ENCODE measurements at places on chromosomes 13 and 19.

- no peak for DNase-seq
Observed at GRCh38 chr13:74768521-74769085, 634.4 kb upstream of the KLF12 start.

DNA sequence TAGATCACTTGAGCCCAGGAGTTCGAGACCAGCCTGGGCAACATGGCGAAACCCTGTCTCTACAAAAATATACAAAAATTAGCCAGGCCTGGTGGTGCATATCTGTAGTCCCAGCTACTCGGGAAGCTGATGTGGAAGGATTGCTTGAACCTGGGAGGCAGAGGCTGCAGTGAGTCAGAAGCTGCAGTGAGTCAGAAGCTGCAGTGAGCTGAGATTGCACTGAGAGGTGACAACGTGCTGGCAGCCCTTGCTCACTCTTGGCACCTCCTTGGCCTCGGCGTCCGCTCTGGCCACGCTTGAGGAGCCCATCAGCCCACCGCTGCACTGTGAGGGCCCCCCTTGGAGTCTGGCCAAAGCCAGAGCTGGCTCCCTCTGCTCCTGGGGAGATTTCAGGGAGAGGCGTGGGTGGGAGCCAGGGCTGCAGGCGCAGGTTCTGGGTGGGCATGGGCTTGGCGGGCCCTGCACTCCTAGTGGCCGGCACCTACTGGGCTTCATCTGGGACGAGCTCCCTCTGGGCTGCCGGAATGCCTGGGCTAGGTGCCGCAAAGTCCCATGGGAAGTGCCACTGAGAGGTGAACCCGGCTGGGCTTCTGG, 39.5 kb upstream of the RPL21 start:
- no peak for DNase-seq

DNA sequence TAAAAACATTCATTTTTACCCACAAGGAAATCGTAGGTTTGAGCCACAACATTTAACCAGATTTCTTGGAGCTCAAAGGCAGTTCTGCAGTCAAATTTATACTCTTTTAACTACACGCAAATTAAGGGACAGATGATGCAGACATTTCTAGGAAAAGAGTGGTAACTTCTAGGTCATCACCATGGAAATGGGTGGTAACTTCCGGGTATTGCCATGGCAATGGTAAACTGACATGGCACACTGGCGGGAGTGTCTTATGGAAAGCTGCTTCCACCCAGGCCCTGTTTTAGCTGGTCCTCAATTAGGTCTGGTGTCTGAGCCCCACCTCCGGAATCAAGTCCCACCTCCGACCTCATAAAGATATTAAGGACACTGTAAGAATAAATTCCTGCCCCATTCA, 10.4 kb upstream of the LYPD5 start:
- no peak for DNase-seq

DNA sequence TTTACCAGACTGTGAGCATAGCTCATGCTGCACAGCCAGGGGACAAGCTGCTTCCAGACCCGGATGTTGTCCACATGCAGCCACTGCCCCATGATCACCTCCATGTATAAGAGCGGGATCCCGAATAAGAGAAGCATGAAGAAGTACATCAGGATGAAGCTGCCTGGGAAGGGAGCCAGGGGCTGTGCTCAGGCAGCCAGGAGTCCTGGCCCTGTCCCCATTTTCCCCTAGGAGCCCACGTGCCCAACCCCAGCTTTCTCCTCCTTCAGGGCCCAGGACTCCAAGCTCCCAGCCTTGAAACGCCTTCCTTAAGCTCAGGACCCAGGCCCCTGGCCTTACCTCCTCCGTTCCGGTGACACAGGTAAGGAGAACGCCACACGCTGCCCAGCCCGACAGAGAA, 69.3 kb downstream of the SLC6A16 start:
- no peak for DNase-seq

GRCh38 chr13:59490651-59491050, 673.1 kb downstream of the DIAPH3 start:
- DNase-seq = no peak

- no peak for DNase-seq
Observed at GRCh38 chr13:39317291-39317690, 279.0 kb downstream of the NHLRC3 start.

DNA sequence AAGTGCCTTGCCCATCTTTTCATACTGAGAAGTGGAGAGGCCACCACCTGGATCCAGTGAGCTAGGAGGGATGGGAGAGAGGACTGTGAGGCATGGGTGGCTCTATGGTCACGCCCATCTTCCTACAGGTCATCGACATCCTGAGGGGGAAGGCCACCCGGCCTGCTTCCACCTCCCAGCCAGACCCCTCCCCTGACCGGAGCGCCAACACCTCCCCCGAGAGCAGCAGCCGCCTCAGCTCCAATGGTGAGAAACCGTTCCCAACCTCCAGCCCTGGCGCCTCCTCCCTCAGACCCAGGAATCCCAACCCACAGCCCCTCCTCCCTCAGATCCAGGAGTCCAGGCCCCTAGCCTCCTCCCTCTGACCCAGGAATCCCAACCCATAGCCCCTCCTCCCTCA, 10.1 kb downstream of the BCL3 start:
- no peak for DNase-seq

- no peak for DNase-seq
Observed at GRCh38 chr13:102191951-102192502, 209.8 kb downstream of the FGF14 start.

DNA sequence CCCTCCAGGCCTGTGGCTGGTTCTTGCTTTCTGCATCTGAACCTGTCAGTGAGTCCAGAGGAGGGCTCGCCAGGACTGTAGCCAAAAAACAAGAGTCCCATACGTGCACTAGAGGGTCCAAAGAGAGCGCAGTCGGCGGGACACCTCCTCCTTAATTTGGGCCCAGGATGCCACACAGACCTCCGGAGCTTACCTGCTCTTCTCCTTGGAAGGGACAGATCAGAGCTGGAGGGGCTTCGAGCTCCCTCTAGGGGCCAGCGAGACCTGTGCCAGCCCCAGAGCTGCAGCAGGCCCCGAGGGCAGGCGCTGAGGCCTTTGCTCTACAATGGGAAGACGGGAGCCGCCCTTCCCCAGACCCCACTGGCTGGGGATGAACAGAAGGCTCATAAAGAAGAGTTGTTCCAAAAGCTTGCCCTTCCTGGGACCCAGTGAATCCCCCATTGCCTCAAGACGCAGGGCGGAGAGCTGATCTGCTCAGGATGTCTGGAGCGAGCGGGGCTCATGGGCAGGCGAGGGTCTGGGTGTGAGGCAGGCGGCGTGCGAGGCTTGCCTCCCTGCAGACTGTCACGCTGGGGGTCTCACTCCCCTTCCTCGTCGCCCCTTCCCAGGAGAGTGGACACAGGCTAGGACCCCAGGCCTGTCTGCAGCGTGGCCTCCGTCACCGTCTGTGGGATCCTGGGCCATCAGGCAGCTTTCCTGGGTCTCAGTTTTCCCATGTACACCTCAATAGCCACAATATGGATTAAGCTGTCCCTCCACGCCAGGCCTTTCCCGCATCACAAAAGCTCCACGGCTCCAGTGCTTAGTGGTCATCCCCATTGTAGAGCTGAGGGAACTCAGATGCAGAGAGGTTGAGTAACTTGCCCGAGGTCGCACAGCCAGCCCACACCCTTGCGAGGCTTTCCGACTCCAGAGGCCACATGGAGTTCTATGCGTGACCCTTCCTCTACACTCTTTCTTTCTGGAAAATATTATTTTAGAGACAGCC, 46.9 kb upstream of the VSTM2B start:
- no peak for DNase-seq

- no peak for DNase-seq
Observed at GRCh38 chr19:9847087-9847671, 12.1 kb downstream of the PIN1 start.

DNA sequence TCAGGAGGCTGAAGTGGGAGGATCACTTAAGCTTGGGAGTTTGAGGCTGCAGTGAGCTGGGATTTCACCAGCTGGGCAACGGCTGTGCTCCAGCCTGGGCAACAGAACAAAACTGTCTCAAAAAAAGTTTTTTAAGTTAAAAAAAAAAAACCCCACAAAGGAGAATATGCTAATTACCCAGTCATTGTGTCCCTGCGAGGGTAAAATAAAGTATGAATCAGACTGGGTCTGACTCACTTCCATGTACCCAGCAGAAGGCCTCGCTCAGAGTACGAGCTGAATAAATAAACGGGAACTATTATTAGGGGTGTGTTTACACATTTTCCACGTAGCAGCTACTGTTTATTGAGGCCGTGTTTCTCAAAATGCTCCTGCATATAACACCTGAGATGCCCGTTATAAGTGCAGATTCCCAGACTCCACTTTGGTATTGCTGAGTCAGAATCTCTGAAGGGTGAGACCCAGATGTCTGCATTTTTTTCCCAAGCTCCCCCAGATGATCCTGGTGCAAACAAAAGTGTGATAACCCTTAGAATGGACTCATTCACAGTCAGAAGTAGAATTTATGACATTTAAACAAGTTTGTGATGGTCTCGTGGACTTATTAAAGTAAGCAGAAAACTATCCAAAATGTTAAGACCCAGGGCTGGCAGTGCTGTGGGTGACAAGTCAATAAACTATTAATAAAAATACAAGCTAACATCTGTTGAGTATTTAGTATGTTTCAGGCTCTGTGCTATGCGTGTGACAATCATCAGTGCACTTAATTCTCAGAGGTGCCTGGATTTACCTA, 28.2 kb downstream of the KCNC3 start:
- no peak for DNase-seq

DNA sequence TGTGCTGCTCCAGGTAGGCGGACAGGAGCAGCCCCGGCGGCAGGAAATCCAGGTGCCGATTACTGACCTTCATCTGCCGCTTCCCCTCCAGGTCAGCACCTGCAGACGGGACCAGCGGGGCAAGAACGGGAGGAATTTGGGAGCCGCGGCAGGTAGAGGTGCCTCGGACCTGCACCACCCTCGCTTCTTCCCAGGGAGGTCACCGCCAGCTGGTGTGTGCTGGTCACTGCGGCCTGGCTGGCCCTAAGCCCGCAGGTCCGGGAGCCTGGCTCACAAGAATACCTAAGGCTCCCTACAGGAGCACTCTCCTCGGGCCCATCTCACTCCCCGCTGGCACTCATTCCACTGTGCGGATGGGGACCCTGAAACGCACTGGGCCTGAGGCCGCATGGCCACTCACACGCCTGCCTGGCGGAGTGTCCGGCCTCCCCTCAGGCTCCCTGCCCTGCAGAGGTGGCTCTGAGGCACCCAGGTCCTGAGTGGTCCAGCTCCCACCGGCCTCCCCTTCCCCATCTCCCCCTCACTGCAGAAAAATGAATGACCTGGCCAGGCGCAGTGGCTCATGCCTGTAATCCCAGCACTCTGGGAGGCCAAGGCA, 4.3 kb downstream of the RNU6-9 start:
- DNase-seq = no peak

GRCh38 chr19:4986471-4986891, 17.6 kb downstream of the KDM4B start:
- no peak for DNase-seq

GRCh38 chr13:111230385-111230930, 90.0 kb upstream of the TEX29 start:
- DNase-seq = no peak

DNA sequence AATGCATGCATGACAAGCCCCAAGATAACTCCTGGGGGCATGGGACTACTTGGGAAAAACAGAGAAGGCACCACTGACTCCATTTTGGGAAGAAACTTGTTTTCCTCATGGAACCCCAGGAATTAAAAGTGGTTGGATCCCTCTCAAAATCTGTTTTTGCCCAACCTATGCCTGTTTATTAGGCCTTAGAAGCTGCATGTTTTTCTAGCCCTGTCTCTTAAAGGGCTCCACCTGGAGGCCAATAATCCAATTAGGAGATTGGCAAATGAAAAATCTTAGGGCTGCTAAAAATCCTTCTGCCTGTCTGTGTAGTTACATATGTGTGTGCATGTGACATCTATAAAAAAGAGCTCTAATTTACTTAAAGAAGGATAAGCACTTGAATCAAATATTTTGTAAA, 26.9 kb downstream of the MED4 start:
- DNase-seq = no peak

GRCh38 chr19:3537438-3538240, 1.3 kb upstream of the TEKTIP1 start:
- no peak for DNase-seq

DNA sequence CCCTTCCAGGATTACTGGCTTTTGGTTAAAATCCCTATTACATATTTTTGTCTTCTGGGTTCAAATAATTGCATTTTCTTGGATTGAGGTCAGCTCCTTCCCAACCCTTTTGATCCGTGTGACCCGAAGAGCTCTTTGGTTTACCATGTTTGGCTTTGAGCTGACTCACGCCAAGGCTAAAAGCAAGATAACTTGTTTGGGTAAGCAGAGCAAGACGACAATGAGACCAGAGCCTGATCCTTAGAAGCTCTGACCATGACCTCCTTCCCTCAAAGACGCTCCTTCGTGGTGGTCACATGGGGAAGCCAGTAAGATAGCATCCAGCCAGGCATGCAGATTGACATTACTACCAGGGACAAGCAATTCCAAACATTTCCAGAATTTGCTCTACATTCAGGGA, 153.8 kb downstream of the DCT start:
- no peak for DNase-seq

DNA sequence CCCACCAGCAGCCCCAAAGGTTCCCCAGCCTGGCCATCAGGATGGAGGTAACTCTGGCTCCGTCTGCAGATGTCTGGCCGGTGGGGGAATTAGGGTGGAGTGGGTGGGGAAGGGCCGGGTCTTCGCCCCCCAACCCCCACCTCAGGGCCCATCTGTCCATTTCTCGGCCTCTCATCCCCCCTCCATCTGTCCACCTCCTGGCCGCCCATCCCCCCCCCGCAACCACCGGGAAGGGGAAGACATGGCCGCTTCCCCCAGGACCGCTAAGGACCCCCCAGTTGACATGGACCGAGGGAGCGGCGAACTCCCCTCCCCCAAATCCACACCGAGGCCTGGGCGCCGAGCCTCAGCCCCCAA, 793 bp downstream of the LRFN1 start:
- no peak for DNase-seq

GRCh38 chr13:45325806-45326205, 15.2 kb downstream of the TPT1 start:
- no peak for DNase-seq

DNA sequence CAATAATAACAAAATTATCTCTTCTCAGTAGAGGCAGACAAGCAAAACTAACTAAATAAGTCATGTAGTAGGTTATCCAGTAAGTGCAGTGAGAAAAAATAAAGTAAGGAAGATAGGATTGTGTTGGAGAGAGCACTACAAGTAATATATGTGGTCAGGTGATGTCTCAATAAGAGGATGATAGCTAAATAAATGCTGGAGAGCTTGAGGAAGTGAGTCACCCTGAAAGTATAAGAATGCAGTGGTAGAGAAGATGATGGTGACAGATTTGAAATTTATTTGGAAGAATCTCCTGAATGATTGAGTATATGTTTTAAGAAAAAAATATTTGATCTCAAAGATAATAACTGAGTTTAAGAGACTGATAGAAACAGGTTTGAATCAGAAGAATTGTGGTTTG, 152.2 kb upstream of the PRR20A start:
- DNase-seq = no peak

DNA sequence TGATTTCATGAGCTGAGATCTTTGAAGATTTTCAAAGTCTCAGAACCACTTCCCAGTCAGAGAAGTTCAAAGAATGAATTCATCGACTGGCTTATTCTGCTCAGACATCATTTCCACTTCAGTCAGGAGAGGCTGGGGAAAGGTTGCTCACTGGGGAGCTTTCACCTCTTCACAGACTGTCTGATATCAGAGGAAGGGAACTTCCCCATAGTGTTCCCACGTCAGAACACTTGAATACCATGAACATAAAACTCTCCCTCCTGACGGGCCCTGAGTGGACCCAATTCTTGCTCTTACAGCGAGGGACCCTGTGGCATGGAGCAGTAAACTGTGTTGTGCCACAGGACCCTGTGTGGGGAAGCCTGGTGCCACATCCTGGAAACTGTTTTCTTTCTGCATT, 492.6 kb downstream of the COG6 start:
- DNase-seq = no peak

GRCh38 chr13:114225610-114226009, 9.1 kb upstream of the CDC16 start:
- no peak for DNase-seq
